ENCODE measurements at places on chromosomes 2 and 18.

DNA sequence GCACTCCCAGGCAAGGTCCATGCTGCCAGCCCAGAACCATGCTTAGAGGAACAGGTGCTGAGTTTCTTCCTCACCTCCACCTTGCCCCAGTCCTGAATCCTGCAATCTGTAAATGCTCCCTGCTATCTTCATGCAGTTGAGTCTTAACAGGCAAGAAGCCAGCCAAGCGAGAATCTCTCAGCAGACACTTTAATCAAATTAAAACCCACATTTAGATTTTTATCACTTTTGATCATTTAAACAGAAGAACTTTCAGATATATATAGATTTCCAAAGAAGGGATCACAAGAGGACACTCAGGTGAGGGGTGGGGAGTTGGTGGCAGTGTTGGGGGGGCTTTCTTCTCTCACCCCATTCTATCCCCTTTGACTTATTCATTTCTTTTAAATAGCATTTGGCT, 25.9 kb upstream of the LBH start:
- no peak for DNase-seq

DNA sequence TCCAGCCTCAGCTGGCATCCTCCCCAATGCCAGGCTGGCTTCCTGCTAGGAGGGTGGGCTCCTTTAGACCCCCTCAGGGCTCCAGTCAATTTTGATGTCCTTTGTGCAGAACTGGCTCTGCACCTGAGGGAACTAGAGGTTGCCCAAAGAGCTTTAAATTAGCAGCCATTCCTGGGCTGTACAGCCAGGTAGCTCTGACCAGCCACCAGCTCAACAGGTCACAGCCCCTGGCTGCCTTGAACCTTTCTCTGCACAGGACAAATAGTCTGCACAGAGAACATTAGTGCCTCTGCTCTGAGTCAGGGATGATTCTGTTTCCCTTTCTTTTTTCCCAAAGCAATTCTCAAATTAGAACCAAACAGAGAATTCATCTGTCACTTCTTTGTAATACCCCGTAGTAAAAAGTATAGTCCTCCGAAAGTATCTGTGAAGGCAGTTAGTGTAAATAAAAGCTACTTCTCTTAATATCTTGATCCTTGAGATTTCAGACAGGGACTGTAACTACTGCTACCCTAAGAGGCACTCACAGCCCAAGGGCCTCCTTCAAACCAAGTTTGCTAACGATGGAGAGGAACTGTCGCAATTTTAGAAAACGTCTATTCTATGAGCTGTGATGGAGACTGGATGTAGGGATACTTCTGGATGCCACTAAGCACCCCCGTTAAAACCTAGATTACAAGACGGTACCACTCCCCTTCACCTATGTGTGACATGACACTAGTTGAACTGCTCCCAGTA, 3.0 kb downstream of the TTC32 start:
- no peak for DNase-seq

DNA sequence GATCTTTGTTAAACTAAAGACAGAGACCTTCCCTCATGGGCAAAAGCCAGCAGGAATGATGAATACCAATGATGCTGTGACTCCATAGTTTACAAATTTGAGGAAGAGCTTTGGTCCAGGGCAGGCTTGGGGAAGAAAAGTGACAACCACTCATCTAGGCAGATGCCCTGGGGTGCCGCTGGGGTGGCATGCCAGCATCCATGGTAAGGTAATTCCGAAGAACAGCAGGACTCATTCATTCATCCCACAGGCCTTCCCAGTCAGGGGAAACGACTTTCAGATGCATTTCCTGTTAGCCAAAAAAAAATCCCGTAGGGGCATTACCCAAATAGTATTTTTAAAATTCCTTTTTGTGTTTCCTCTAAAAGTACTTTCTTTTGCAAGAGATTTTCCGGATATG, 180.7 kb upstream of the SERPINE2 start:
- no peak for DNase-seq

- no peak for DNase-seq
These were observed 105.5 kb downstream of the NOL10 start for GRCh38 chr2:10584242-10584753.

- DNase-seq = peak; percentile 29
These were observed 817 bp downstream of the DSC2 start for GRCh38 chr18:31101183-31102024.

DNA sequence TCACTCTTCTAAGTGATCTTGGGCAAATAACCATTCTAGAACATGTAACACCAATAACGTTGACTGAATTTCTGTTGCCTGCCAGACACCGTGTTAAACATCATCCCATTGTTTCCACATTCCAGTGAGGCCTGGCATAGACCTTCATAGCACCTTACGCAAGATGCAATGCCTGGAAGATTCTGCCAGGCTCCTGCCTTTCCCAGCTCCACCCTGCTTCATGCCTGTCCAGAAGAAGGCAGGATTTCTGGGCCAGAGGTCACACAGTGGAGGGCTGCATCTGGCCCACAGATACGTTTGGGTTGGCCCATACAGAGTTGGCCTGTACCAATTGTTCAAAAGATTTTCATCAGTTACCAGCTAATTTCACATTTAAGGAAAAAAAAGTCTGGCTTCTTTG, 46.3 kb downstream of the EN1 start:
- no peak for DNase-seq

DNA sequence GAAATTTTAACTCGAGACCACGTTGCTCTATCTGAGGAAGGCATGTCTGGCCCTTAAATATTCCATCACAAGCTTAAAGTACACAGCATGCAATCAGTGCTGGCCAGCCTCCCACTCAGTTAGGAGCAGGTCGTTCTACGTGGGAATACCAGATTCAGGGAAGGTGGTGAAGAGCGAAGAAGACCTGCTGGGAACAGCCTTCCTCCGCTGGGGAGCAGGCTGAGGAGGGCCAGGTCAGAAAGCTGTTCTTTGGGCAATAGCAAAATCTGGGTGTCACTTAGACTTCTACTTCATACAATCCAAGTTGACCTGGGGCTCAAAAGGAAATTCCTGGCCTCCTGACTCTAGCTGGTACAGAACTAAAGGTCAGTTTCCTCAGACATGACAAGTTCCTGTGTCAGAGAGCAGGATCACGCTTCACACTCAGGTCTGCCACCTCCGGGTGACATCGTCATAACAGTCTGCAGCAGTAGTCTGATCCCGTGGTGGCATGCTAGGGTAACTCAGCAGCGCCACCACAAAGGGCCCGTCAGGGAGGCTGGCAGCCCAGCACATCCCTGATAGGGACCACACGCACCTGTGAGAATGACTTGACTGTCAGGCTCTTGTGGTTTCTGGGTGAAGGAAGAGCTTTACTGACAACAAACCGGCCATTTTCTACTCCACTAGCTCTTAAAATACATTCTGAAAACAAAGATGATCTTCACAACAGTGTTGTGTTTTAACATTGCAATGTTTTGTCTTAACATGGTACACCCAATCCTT, 35.2 kb upstream of the NAPG start:
- DNase-seq = peak; percentile 39

- DNase-seq = no peak
These were observed 57.0 kb downstream of the LYPD6 start for GRCh38 chr2:149387411-149387810.

- DNase-seq = no peak
These were observed 29.6 kb downstream of the KCNF1 start for GRCh38 chr2:10941383-10941782.

GRCh38 chr2:237642038-237642734, 14.8 kb downstream of the LRRFIP1 start:
- DNase-seq = no peak

DNA sequence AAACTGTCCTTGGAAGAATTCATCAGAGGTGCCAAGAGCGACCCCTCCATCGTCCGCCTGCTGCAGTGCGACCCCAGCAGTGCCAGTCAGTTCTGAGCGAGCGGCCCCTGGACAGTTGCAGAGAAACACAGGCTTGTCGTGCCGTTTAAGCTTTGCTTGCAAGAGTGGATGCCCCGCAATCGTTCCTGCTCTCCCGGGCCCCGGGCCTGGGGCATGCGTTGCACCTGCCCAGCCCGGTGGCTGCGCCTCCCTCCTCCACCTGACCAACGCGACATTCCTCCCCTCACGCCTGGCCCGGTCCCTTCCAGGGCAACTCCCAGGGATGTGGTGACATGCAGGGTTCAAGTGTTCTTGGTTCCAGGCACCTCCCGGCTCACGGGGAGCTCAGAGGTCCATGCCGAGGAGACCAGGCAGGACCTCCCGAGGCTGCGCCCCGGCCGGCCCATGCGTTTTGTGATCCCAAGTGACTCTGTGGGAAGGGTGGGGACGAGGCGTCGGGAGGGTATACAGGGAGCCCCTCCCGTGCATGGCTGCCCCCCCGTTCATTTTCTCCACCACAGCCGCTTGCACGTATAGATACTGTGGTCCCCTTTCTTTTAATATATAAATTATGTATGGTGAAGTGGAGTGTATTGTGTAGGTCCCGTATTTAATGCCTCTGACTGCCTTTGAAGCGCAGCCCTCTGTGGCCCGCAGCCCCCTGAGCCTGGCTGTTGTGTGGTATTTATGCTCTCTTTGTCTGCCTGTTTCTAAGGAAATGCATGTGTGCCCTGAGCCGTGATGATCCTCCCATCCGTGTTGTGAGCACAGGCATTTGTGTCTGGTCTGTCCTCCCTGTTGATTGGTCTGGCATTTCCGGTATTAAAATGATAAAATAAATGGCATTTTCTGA, 21.2 kb downstream of the ODC1 start:
- no peak for DNase-seq

DNA sequence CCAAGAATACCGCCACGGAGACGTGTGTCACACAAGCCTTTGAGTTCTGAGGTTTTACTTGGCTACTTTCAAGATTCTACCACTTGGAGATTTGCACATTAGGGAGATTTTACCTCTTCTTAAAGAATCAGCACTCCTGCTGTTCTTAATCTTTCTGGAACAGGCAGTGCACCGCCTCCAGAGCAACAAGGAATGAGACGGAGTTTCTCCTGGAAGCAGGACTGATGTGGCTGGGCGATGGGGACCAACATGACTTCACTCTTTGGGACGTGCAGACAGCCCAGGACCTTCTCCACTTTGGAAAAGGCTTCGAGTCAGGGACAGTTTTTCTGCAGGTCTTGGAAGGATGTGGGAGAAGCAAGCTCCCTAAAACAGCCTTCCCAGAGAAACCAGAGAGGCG, 255.2 kb downstream of the HDAC4 start:
- DNase-seq = no peak

- DNase-seq = no peak
These were observed 23.7 kb downstream of the PLEK start for GRCh38 chr2:68388772-68389171.

DNA sequence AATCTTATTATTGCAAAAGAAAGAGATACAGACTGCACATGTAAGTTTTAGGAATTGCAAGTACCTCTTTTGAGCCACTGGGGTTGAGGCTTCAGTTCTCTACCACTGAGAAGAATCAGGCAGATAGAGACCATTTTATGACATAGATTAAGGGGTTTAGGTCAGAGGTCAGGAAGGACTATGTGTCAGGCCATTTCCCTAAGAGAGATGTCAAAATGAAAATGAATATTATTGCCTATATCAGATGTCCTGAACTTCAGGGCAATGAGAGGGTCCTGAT, 113.7 kb downstream of the GATA6 start:
- DNase-seq = no peak

- DNase-seq = no peak
These were observed 124.6 kb downstream of the LRATD1 start for GRCh38 chr2:14756981-14757657.
